Stimulated activated CD4-positive, alpha-beta T cell treated with anti-CD3 and anti-CD28 coated beads, Interleukin-1b, Interleukin-23, amount 100 ng/mL, for 1 hour (primary cell): ENCODE measurements at places on chromosomes 16 and 17.

- DNase-seq = no peak
These were observed 9.7 kb downstream of the HPR start for GRCh38 chr16:72072514-72073342.

- DNase-seq = no peak
These were observed at the start of gene TPSG1 for GRCh38 chr16:1225051-1225451. TPSG1 (minus strand) TSS chr16:1225268; CDS start chr16:1225252, 16 bp downstream.

- DNase-seq = no peak
These were observed 4.4 kb downstream of the SEC14L1 start for GRCh38 chr17:77145224-77145611.

GRCh38 chr17:70564006-70564620 lies 394.8 kb downstream of the KCNJ2 start:
- no peak for DNase-seq

DNA sequence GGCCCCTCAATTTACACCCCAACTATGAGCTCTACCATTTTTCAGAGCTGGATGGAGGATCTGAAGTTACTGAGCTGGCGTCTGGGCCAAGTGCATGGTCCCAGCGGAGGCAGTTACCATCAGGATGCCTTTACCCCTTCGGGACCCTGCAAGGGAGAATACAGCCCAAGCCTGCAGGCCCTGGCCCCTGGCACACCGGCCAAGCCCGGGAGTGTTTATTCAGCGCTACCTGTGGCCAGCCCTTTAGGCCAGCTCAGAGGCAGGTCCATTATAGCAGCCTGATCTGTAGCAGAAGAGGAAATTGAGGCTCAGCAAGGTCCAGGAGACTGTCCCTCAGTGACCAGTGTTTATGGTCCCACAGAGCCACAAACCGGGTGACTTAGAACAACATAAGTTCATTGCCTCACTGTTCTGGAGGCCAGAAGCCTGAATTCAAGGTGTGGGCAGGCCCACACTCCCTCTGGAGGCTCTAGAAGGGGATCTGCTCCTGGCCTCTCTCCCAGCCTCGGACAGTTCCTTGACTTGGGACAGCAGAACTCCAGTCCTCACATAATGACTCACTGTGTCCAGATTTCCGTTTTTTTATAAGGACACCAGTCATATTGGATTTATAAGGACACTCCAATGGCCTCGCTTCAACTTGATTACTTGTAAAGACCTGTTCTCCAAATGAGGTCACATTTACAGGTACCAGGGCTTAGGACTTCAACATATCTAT lies 8.8 kb downstream of the SEC14L5 start:
- no peak for DNase-seq

- no peak for DNase-seq
These were observed 14.3 kb upstream of the RBBP6 start for GRCh38 chr16:24524855-24525677.

- no peak for DNase-seq
These were observed 792 bp downstream of the TMEM231 start for GRCh38 chr16:75555213-75555706.

- no peak for DNase-seq
These were observed 12.2 kb upstream of the PPP1R27 start for GRCh38 chr17:81846743-81847689.

GRCh38 chr17:45294506-45294905 lies 22.3 kb downstream of the MAP3K14 start:
- DNase-seq = no peak

GRCh38 chr16:48244863-48245195 lies 729 bp downstream of the LONP2 start:
- DNase-seq = no peak

DNA sequence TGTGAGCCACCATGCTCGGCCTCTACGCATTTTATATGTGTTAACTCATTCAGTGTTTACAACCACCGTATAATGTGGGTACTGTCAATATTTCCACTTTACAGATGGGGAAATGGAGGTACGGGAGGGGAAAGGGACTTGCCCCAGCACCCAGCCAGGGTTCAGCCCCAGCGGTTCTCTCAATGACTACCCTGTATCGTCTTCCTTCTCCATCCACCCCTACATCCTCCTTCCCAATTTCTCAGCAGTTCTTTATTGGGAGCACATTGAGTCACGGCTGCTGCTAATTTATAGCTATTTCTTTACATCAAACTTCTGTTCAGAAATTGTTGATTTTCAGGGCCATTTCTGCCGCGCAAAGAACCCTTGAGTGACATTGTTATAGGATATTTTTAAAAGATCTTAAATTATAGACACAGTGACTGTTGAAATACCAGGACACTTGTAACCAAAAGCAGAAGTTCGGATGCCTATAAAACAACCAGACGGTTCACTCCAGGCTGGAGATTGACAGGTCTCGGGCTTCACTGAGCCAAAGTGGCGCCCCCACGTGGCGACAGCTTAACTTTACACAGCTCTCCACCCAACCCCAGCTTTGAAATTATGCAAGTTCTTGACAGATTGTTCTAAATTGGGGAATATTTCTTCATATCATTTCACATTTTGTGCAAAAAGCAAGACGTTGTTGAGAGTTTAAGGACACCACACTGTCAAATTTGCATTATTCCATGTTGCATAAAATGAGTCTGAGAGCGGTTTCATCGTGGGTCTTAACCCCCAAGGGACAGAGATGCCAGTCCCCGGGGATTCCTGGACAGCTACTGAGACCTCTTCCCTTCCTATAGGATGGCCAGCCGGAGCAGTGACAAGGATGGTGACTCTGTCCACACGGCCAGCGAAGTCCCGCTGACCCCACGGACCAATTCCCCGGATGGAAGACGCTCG lies 11.8 kb downstream of the SYT17 start:
- DNase-seq = no peak

DNA sequence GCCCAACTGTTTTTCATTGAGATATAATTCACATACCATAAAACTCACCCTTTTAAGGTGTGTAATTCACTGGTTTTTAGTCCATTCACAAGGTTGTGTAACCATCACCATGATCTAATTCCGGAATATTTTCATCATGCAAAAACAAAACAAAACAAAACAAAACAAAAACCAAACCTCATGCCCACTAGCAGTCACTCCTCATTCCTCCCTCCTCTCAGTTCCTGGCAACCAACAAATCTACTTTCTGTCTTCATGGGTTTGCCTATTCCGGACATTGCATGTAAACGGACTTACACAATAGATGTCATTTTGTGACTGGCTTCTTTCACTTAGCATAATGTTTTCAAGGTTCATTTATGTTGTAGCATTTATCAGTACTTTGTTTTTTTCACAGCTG lies 4.5 kb upstream of the NOD2 start:
- no peak for DNase-seq

DNA sequence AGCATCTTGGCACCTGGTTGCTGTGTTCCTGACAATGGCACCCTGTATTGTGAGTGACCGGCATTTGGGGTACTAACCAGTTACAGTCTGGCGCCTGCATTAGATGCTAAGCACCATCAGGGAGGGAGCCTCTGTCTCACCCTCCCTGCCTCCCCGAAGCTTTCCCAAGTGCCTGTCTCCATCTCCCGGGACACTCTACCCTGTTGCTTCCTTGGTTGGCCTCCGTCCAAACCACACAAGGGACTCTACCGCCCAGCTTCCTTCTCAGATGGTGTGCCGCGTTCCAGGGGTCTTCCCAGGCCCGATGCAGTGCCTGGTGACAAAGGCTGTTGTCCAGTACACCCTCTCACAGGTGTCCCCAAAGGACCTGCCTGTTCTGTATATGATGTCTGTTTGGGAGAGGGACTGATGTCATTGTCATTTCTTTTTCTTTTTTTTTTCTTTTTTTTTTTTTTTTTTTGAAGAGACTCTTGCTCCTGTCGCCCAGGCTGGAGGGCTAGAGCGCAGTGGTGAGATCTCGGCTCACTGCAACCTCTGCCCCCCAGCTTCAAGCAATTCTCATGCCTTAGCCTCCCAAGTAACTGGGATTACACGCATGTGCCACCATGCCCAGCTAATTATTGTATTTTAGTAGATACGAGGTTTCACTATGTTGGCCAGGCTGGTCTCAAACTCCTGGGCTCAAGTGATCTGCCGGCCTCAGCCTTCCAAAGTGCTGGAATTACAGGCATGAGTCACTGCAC lies 6.7 kb downstream of the SNN start:
- no peak for DNase-seq

- no peak for DNase-seq
These were observed 375 bp upstream of the SPN start for GRCh38 chr16:29662729-29663015.

GRCh38 chr16:56277075-56277474 lies 85.8 kb downstream of the GNAO1 start:
- DNase-seq = no peak
